COLO829 (cell line): ENCODE measurements at places on chromosomes 5 and 9.
A peak's percentile ranks its signal among the peaks of the same experiment; 100 is the strongest.

GRCh38 chr9:126550891-126551351, 62.8 kb upstream of the LMX1B start:
- no peak for DNase-seq

DNA sequence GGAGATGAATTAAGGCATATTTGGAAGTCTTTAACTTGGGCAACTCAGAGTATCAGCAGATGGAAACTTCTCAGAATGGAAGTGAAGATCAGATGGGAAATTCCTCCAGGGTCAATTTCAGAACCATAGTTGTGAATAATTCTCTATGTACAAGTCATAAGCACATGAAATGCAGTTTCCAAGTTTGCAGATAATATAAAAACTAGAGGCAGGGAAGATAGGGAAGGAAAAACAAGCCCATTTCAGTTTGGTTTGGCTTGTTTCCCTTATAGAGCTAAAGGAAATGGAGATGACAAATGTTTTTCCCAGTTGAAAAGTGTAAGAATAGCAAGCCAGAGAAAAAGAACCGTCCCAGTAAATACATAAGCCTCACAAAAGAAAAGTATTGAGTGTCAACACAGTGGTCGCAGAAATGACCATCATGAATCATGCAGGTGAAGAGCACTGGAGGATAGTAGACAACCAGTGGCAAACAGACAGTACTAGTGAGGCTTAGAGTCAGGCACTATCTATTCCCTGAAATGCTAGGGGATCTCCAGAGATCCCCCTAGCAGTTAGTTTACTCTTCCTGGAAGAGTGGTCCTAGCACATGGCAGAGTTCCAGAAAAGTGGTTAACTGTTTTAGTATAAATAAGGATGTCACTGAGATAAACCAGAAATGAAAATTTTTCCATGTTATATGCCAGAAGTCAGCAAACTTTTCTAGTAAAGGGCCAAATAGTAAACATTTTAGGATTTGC, 245.9 kb downstream of the SAXO1 start:
- DNase-seq: no peak

DNA sequence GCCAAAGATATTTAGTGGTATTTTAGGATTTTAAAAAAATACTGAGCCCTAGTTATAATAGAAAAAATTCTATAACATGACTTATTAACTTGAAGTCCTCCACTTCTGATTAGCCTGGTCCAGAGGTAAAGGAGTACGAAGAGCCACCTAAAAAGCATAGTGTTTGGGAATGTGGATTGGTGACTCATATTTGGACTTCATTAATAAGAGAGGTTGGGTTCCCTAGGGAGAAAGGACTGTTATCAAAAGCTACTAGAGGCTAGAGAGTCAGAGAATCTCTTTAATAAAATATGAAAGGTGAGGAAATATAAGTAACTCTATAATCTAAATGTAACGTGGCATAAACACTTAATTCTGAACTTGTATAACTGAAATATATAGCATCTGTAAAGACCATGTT, 180.7 kb upstream of the TARS1 start:
- DNase-seq: peak; percentile 3

GRCh38 chr5:165209101-165209727, 1703.8 kb downstream of the MAT2B start:
- DNase-seq: peak; percentile 2

GRCh38 chr9:130498298-130498917, 53.6 kb downstream of the ASS1 start:
- no peak for DNase-seq

DNA sequence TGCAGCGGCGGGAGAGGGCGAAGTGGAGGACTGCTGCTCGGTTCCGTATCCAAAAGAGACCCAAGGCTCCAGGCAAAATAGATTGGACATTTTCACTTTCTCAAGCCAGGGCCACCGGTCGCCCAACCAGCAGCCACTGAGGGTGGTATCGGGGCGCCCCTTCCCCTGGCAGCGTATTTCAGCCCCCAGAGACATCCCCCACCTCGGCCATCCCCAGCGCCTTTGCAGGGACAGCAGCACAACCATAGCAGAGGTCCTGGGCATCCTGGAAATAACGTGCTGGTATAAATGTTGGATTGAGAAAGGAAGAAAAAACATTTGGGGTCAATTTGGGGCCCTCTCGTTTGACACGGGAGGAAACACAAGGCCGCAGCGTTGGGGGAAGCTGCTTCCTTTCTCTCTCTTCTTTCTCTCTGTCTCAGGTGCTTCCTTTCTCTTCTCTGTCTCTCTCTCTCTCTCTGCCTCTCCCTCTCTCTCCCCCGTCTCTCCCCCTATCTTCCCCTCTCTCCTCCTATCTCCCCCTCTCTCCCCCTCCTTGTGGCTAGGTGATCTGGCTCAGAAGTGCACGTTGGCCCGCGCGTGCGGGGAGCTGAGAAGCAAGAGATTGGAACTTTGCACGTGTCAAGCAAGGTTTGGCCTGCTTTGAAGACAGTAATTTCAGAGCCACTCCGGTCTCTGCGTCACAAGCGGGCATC, 624 bp upstream of the RETREG1 start:
- DNase-seq: no peak

- DNase-seq: no peak
These were observed 66.2 kb downstream of the ARHGEF28 start for GRCh38 chr5:73692166-73692640.

- DNase-seq: no peak
These were observed 6.5 kb downstream of the GLIS3 start for GRCh38 chr9:4293293-4293941.

- no peak for DNase-seq
These were observed 243.5 kb upstream of the CCNG1 start for GRCh38 chr5:163193886-163194285.

DNA sequence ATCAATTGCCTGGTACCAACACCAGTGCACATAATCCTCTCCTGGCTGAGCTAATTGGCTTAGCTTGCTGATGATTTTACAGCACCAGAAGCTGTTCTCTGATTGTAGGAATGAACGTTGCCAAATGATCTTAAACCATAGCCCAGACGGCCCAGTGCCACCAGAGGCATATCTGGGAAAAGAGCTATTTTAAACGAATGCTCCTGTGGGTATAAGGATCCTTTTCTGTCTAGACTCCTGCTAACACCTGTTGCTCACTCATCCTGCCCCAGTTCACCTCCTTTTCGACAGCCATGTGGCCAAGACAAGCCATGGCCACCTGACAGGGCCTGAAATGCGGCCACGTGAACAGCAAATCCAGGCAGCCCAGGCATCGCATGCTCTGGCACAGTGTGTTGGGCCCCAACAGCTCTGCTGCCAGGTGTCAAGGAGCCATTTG, 289.9 kb upstream of the SLC30A5 start:
- DNase-seq: no peak

DNA sequence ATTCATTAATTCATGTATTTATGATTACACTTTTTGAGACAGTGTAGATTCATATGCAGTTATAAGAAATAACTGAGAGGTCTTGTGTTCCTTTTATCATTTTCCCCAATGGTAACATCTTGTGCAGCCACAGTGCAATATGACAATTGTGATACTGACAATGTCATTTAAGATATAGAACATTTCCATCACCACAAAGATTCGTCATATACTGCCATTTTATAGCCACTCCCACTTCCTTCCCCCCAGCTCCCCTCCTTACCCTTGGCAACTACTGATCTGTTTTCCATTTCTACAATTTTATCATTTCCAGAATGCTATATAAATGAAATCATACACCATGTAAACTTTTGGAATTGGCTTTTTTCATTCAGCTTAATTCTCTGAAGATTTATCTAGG, 53.8 kb downstream of the NR2F1 start:
- DNase-seq: no peak

GRCh38 chr9:15374825-15375224, 47.9 kb upstream of the SNAPC3 start:
- no peak for DNase-seq

DNA sequence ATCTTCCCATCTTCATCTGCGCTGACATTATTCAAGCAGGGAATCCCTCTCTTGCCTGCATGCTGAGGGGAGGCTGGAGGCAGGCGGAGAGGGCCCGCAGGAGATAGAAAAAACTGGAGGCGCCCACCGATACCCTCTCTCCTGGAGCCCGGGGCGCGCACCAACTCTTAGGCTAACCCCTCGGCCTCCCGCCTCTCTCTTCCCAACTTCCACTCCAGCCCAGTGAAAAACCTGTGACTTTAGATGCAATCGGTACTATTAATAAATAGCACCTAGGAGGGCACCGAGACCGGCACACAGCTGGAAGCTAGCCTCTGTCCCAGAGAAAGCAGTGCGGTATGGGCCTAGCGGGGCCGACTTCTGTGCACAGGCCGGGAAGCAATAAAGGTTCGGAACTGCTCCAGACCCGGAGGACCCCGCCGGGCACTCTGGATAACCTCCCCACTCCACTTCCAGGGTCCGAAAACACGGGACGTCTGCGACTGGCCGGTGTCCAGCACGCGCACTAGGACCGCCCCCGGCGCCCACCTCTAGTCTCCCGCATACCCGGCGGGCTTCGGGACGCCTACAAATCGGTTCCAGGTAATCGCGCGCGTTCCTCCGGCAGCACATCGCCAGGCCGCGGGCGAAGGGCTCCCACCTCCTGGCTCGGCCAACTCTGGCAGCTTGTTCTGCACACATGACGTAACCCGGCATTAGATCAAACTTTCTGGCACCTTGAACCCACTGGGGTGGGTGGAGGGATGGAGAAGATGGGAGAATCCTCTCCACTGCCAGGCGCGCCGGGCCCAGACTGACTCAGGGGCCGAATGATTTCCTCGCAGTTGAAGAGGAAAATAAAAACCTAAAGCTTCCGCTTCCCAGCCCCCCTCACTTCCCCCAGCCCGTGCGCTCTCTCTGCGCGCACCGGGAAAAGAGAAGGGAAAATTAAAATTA, 1.4 kb downstream of the EFNA5 start:
- no peak for DNase-seq

DNA sequence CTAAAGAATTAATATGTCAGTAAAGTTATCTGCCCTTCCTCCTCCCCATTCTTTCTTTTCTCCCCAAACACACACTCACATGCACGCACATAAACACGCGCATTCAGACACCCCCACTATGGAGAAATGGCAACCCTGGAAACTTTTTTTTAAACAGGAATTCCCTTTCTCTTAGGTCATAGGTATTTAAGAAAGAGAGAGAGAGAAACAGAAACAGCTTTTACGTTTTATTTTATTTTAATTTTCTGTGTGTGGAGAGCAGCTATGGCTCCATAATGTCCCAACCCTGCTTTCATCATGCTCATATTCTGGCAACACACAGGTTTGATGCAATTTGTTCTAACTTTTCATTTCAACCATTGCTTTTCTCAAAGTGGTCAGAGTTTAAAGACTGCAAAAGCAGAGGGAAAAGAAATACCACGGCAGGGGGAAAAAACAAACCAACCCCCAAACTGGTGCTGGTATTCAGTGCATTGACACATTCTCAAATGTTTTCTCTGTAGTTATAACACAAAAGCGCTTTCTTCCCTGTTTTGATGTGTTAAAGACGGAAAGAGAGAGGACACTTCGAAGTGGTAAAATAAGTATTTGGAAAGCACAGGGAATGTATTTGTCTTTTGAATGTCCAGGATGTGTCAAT, 126.0 kb upstream of the TMEM161B start:
- DNase-seq: no peak

DNA sequence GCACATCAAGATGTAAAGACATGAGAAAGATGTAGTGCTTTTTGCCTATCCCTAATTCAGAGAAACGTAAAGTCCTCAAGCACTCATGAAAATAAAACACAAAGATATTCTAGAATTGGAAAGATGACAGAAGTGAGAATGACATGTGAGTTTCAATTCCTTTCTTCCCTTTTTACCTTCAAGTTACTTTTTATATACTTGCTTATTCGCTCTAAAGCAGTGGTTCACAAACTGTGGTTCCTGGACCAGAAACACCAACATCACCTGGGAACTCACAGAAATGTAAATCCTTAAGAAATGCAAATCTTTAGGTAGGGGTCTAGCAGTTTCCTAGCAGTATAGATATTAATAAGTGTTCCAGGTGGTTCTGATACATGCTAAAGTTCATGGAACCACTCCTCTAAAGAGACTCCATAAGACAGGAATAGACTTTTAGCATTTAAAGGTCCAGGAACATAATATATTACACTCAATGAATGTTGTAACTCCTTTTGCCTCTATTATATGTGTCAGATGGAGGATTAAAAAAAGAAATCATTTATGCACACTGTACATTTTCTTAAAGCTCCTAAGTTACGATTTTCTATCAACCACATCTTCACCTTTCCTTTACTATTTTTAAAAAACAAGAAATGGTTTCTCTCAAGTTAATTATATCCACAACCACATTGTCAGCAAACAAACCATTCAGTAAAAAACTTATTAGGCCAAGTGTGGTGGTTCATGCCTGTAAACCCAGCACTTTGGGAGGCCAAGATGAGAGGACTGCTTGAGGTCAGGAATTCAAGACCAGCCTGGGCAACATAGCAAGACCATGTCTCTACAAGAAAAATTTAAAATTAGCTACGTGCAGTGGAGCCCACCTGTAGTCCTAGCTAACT, 39.9 kb downstream of the ERP44 start:
- no peak for DNase-seq

DNA sequence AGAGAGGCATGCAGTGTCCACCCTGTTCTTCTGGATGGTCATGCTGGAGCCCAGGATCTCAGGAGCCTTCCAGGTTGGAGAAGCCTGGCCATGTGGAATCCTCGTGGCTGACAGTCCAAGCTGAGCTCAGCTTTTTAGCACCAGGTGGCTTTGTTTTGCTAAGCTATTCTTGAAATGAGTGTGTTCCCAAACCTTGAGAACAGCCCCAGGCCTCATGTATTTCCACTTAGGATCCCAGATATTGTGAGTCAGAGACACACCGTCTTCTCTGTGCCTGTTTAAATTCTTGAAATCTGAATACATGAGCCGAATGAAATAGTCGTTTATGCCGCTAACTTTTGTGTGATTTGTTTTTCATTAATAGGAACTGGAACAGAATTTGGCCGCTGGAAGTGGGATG, 61.2 kb downstream of the IRX2 start:
- no peak for DNase-seq

DNA sequence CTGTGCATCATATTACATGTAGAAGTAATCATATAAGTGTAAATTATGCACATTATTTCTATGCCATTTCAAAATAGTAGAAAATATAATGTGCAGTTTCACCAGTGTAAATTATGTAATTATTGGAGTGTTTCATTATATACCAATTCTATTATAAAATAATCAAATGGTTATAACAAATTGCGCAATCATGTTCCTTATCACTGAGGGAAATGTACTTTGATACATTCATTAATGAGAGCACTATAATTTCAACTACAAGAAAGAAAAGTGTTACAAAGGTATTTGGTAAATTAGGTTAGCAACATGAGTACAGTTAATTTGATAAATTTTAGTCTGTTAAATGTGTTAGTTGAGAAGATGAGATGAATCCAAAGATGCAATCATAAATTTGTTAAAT, 421.5 kb upstream of the CDH10 start:
- no peak for DNase-seq

DNA sequence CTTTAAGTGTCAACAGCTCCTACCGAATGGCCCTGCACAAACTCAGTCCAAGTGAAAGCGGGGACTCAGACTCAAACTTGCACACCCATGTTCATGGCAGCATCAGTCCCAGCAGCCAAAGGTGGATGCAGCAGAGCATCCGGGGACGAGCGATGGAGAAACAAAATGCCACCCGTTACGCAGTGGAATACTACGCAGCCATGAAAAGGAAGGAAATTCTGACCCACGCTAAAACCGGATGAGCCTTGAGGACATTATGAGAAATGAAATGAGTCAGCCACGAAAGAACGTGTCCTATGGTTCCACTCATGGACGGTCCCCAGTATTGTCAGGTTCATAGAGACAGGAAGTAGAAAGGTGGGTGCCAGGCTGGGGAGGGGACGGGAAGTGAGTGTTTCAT, 48.6 kb upstream of the NOTCH1 start:
- no peak for DNase-seq

- DNase-seq: no peak
These were observed 40.2 kb downstream of the NAIF1 start for GRCh38 chr9:128026773-128027541.

- DNase-seq: no peak
These were observed 213.2 kb upstream of the SLC24A2 start for GRCh38 chr9:20002011-20002410.
